GM12865 (cell line): ENCODE measurements at places on chromosomes 13 and 19.

DNA sequence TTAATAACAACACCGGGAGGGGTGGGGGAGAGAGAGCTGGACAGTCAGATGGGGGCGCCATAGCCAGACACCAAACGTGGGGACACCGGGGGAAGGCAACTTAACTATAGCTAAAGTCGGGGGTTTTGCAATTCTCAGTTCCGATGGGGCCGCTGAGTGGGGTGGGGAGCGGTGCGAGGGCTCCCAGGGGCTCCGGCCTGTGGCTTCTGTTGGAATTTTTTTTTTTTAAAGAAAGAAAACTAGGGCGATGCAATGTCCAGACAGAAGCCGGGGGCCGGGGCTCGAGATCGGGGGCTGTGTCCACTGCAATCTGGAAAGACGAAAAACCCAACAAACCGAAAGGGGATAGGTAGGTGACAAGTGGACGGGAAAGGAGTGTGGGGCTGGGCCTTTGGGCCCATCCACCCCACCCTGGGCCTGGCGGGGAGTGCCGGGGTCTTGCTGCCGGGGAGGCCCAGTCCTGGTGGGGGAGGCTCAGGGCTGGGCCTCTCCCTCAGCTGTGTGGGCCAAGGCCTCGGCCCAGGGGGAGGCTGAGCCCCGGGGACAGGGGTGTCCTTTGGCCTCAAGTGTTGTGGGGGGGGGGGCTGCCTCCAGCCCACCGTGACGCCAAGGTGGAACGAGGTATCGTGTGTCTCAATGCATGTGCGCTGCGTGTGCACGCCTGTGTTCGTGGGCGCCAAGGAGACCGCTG is 17.3 kb downstream of the PRKCSH start:
- peak; percentile 77 for DNase-seq

- no peak for DNase-seq
Measured at GRCh38 chr19:5035793-5036697, 67.1 kb downstream of the KDM4B start.

- peak; percentile 76 for DNase-seq
Measured at GRCh38 chr13:24693862-24694471, 13.8 kb downstream of the ATP12A start.

- peak; percentile 34 for DNase-seq
Measured at GRCh38 chr19:41529484-41530183, 46.3 kb upstream of the CEACAM21 start.

DNA sequence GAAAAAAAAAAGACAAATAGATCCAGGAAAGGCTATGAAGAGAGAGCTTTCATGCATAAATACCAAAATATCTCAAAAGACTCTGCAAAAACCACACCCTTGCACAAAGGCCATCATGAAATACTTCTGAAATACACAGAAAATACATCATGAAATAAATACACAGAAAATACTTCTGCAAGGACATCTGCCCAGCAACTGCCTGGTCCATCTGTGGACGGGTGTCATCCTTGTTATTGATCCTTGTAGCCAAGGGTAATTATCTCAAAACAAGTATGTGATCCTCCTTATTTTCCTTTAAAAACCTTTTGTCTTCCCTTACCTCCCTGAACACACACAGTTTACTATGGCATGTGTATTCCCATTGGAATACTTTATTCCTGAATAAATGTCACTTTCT is 6.9 kb downstream of the USPL1 start:
- no peak for DNase-seq

- no peak for DNase-seq
Measured at GRCh38 chr19:389935-390289, 19.0 kb downstream of the C2CD4C start.

DNA sequence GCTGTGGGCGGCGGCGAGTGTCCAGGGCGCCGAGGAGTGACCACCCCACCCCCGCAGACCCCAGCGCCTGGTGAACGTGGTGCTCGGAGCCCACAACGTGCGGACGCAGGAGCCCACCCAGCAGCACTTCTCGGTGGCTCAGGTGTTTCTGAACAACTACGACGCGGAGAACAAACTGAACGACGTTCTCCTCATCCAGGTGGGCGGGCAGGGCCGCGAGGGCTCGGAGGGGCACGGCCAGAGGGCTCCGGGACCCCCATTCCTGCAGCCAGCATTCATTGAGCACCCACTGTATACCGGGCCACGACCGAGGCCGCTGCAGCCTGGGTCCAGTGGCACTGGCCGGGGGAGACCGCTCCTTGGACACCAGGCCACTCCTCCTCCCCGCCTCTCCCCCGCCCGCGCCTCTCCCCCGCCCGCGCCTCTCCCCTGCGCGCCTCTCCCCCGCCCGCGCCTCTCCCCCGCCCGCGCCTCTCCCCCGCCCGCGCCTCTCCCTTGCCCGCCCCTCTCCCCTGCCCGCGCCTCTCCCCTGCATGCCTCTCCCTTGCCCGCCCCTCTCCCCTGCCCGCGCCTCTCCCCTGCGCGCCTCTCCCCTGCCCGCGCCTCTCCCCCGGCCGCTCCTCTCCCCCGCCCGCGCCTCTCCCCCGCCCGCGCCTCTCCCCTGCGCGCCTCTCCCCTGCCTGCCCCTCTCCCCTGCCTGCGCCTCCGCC is 3.2 kb downstream of the PRTN3 start:
- no peak for DNase-seq

DNA sequence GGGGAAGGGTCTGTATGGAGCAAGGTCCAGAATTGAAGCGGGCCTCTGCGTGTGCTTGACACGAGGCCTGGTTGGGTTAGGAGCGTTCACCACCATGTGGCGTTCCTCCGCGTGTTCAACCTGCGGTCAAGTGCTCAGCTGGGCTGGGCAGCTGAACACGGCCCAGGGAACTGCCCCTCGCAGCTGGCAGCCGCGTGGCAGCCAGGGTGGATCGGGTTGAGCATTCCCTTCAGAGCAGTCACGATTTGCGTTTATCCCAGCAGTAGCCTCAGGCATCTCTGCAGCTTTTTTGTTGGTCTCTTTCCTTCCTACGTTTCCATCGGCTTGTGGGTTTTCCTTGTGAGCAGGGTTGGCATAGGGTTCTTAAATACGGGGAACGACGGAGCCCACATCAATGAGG is 28.7 kb upstream of the F2RL3 start:
- DNase-seq: no peak

GRCh38 chr13:108037348-108037747 is 178.0 kb downstream of the LIG4 start:
- no peak for DNase-seq

GRCh38 chr19:867301-867793 is 7.9 kb downstream of the CFD start:
- DNase-seq: no peak

DNA sequence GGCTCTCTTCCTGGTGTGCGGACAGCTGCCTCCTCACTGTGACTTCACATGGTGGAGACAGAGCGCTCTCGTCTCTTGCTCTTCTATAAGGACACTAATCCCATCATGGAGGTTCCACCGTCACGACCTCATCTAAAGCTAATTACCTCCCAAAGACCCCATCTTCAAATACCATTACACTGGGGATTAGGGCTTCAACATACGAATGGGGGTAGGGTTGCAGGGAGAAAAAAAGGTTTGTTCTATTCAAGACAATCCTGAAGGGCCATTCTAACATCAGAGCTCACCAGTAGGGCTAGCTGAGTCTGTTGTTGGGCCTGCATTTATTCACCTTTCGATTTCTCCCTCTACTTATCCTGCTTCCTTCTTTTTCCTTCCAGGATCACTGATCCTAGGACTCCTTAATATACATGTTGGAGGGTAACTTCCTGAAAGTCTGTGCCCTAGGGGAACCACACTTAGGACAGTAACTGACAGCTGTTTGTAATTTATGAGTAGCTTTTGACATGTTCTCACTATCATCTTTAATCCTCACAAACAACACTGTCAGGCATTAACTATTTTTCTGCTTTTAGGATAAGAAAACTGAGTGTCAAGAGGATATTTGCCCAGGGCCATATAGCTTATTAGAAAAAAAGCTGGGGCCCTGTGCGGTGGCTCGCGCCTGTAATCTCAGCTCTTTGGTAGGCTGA is 18.8 kb upstream of the GTF2F2 start:
- DNase-seq: no peak

DNA sequence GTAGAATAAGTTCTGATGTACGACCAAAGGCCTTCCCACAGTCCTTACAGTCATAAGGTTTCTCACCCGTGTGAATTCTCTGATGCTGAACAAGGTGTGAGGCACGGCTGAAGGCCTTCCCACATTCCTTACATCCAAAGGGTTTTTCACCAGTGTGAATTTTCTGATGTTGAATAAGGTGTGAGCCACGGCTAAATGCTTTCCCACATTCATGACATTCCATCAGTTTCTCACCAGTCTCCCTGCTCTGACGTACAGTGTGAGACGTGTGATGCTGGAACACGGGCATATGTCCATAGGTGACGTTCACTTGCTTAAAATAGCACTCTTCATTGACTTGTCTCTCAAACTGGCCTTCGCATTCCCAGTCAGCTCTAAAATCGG is 31.0 kb upstream of the COX7A1 start:
- DNase-seq: no peak

DNA sequence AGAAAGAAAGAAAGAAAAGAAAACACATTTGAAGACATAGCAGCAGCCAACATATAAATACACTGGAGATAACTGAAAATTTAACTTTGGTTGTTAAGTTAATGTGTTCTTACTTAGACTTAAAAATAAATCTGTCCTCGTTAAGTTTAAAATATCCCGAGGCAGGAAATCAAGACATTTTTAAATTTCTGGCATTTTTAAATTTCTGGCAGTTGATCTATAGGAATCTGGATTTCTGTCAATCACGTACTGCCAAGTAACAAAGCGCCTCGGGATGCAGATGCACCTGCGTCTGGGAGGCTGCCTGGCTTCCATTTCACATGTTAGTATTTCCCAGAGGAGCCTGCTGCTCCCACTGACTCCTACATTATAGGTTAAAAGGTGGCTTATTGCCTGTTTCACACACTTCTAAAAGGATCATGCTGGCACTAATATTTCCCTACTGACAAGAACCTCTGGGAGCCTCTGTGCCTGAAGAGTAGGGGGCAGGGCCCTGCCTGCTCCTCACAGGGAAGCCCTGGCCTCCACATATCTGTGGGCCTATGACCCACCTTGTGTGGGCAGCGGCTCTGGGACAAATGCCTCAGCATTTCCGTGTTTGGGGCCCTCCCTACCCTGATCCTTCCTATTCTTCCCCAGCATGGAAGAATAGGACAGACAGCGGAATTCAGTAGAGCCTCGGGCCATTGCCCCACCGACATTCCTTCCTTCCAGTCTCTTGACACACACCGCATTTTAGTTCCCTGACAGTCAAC is 62.8 kb upstream of the ATP12A start:
- DNase-seq: no peak

DNA sequence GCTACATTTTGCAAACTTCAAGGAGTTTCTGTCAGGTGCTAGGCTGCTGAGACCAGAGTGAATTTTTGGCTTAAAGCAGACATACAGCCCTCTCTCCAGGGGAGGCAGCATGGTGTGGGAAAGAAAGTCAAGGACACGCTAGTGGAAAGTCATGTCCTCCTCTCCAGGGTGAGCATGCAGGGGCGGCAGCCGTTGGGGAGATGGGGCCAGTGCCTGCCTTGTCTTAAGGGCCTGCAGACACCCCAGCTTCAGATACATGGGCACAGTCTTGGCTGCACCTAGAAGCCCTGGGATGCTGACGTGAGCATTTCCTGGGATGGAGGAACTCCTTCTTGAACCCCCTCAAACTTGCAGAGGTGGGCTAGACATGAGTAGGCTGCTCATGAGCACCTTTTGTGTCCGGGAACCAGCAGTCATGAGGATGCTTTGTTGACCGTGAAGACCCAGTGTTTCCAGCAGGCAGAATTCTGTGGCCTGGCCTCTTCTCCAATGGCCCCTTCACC is 43.3 kb upstream of the PEPD start:
- DNase-seq: no peak

DNA sequence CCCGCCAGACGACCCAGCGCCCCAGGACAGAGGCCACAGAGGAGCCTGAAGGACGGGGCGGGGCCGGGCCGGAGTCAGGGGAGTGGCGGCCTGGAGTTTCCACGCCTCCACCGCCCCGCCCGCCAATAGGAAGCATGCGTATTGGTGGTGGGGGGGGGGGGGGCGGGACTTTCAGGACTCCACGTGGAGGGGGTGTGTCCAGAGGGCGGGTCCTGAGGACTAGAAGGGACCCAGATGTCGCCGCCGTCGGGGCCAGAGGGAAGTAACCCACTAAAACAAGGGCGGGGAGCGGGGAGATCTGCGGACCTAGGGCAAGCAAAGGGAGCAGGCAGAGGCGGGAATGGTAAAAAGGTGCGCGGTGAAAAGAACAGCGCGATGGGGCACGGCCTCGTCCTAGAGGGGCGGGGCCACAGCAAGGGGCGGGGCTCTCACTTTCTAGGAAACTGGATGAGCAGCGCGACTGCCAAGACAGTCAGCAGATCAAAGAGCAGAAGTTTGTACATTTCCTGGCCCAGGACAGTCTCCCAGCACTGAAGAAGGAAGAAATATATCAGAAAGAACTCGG is 2.8 kb upstream of the LENG1 start:
- peak; percentile 75 for DNase-seq

- DNase-seq: no peak
Measured at GRCh38 chr13:25906191-25906661, 145.6 kb downstream of the SHISA2 start.

DNA sequence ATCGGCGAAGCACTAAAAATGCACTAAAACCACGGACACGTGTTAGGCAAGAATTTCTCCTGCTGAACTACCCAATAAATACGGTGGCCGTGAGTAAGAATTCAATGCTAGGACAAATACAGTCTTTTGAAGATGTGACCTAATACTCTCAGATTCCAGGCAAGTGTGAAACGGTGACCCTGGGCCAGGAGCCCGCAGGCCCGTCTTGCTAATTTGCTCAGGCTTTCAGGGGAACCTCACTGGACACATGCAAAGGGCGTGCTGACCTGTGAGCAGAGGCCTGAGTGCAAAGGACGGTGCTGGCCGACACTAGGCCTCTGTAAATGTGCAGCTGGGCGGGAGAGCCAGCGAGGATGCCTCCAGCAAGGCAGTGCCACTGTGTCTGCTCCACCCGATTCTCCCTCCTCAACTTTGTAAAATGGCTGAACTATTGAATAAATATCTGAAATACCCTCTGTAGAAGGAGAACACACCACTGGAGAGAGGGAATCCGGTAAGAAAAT is 70.1 kb downstream of the STK24 start:
- DNase-seq: no peak

DNA sequence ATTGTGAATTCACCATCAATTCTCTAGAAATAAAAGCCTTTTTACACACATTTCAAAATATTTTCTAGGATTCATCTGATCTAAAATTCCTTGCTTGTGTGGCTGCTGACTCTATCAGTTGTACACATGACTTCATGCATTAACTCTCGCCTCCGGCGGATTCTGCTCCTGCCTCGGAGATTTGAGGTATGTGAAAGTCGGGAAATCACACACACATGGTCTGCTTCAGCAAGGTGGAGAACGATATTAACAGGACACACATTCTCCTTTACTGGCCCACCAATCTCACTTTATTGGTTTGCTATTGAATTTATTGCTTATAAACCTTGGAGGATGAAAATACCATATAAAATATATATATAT is 855.7 kb downstream of the SLITRK5 start:
- DNase-seq: no peak
